Naive thymus-derived CD8-positive, alpha-beta T cell (primary cell): ENCODE measurements at places on chromosomes 12 and 14. TPM values are rescaled to one million over a fixed set of nuclear protein-coding genes. Genes with fewer than 3 reads are reported as not detected.
A peak's percentile ranks its signal among the peaks of the same experiment; 100 is the strongest.

Gene RNF212B
- polyA plus RNA-seq: not detected

- DNase-seq: no peak
These were observed 56.2 kb downstream of the CCNK start for GRCh38 chr14:99537399-99537798.

GRCh38 chr14:28755884-28756268 is 10.7 kb upstream of the FOXG1 start:
- DNase-seq: no peak

- DNase-seq: no peak
These were observed 25.9 kb downstream of the CD9 start for GRCh38 chr12:6226002-6226678.

GRCh38 chr12:26283046-26283445 is 87.7 kb downstream of the SSPN start:
- DNase-seq: no peak

GRCh38 chr14:100402631-100403030 is 79.5 kb downstream of the SLC25A47 start:
- no peak for DNase-seq

- DNase-seq: no peak
These were observed 22.3 kb upstream of the DIO2 start for GRCh38 chr14:80233470-80234089.

DNA sequence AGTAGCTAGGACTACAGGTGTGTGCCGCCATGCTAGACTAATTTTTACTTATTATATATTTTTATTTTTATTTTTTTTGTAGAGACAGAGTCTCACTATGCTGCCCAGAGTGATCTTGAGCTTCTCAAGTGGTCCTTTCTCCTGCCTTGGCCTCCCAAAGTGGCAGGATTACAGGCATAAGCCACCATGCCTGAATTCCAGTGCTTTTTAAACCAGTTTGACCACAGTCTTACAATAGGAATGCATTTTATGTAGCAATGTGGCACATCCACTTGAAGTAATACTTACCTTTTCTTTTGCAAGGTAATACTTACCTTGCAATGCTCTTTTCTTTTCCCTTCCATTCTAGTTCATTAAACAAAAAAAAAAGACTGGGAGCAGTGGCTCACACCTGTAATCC is 38.0 kb upstream of the CPM start:
- DNase-seq: no peak

GRCh38 chr12:204261-204678 is 9.7 kb downstream of the SLC6A12 start:
- DNase-seq: no peak

Gene CLEC6A
- not detected for polyA plus RNA-seq

- DNase-seq: no peak
These were observed 7.8 kb downstream of the WNT1 start for GRCh38 chr12:48985901-48986300.

DNA sequence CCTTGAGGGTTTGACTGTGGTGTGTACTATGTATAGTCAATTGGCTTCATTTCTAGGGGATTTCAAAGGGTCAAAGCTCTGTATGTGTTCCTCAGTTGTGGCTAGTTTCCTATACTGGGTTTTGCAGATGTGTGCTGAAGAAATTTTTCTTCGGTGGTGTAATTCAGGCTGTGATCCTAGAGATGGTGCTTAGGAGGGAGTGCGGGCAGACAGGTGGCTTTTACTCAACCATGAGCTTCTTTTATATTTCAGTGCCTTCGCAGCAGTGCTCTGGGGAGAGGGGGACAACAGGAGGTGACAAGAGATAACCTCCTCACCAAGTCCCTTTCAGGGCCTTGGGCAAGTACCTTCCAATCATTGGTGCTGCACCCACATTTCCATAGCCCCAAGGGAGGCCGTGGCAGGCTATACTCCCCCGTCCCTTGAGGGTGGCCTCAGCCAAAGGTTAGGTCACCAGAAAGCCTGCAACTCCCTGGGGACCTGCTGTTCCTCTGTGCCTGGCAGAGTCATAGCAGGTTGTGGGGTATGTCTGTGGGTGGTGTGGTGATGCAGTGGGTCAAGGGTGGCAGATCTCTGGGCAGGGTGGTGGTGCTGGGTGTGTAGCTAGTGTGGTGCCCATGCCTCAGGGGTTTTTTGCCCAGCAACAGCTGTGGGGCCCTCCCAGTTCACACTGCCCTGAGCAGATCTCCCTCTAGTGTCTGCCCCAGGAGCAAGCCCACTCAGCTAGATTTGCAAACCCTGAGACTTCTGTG is 37.0 kb upstream of the TMX1 start:
- DNase-seq: no peak

Gene TAS2R50
- not detected for polyA plus RNA-seq

GRCh38 chr12:113921430-113921829 is 44.7 kb downstream of the RBM19 start:
- no peak for DNase-seq

Gene OR6C2
- not detected for polyA plus RNA-seq

DNA sequence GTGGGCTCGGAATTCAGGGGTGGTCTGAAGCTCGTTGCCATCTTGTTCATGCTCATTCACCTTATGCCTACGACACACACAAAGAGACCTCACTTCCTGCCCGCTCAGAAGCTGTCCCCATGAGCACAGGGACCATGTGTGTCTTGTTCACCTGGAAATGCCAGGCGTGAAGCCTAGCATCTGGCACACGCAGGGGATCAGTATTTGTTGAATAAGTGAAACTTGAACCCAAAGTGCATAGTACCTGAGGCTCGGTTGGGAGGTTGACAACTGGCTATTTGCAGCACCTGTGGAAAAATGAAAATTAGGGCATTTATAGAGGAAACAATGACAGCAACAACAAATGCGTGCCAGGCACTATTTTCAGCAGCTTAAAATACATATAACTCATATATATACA is 5.4 kb downstream of the C12orf43 start:
- DNase-seq: no peak

DNA sequence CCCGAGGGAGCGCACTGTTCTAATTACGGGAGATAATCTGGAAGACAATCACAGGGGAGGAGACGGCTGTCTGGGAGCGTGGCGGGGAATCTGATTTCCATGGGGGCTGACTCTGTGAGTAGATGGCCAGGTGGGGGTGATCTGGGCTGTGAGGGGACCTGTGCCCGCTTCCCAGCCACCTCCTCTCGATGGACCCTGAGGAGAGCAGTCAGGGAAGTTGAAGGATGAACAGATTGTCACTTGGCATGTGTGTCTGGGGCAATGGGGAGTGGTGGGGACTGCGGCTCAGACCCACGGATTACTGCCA is 22.6 kb downstream of the GALNT9 start:
- DNase-seq: no peak

Gene FAIM2
- 0.39 TPM for polyA plus RNA-seq

DNA sequence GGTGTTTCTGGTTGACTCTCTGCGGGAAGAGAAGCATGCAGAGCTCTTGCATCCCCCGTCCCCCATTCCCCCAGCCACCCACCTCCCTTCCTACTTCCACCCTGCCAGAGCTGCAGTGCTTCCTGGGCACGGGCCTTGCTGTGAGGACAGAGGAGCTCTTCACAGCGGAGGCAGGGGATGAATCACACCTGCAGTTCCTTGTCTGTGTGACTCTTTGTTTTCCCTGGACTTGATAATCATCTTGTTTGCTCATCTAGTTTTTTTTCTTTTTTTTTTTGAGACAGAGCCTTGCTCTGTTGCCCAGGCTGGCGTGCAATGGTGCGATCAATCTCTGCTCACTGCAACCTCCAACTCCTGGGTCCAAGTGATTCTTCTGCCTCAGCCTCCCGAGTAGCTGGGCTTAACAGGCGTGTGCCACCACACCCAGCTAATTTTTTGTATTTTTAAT is 27.8 kb downstream of the ANKRD9 start:
- DNase-seq: no peak

Gene C14orf93
- polyA plus RNA-seq: 5.6 TPM

Gene INHBC
- not detected for polyA plus RNA-seq

DNA sequence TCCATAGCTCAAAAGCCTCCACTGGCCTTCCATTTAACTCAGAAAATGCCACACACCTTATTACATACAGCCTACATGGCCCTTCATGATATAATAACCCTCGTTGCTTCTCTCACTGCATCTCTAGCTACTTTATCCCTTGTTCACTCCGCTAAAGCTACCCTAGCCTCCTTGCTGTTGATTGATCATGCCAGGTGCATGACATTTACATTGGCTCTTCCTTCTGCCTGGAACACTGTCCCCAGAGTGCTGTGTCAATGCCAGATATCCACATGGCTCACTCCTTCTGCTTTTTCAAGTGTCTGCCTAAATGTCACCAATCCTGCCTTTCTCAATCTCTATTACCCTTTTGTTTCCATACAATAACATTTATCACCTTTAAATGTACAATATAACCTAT is 58.3 kb downstream of the CAND1 start:
- DNase-seq: no peak

GRCh38 chr12:31736472-31736871 is 7.7 kb upstream of the AMN1 start:
- peak; percentile 85 for DNase-seq

Gene MSI1
- not detected for polyA plus RNA-seq
